ENCODE measurements at places on chromosomes 3 and 15. TPM values are rescaled to one million over a fixed set of nuclear protein-coding genes. Genes with fewer than 3 reads are reported as not detected.

- DNase-seq: no peak
Observed at GRCh38 chr3:80439490-80439889, 671.7 kb upstream of the ROBO1 start.

DNA sequence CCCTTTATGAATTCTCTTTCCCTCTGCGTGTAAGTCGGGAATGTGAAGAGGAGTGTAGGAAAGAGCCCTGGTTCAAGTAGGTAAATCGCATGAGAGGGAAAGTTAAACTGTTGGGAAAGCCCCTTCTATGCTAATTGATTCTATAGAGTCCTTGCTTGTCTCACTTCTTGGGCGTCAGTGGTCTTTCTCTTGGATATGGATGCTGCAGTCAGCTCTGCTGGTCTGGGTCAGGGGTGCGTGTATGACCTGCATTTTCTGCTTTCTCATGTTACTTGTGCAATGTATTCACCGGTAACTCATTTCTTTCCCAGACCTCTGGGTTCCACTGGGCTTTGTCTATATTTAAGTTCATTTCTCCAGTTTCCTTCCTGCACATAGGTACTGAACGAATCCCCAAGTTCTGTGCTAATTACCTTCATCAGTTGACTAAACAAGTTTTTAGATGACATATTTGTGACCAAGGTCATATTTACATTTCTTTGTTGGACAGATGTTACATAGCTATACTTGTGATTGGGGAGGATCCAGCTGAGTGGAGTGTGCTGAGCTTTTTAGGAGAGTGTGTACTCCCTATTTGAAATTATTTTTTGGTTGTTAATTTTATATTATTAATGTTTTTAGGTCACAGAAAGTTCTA, 1.4 kb downstream of the SETD5 start:
- no peak for DNase-seq

Gene FHIT
- total RNA-seq: 18.3 TPM

GRCh38 chr3:18283680-18284079, 141.5 kb downstream of the SATB1 start:
- no peak for DNase-seq

- DNase-seq: no peak
Observed at GRCh38 chr3:49602877-49603411, 48.7 kb downstream of the BSN start.

Gene PIERCE2
- 2.2 TPM for total RNA-seq

Measured in mesothelial cell of epicardium (in vitro differentiated cells).